Muscle of arm (tissue), 14 donors: ENCODE measurements at places on chromosomes 5 and 9. TPM values are rescaled to one million over a fixed set of nuclear protein-coding genes. Genes with fewer than 3 reads are reported as not detected.

C5orf58 gene
- not detected for polyA plus RNA-seq

CACNA1B gene
- polyA plus RNA-seq: 0.88 TPM

IL33 gene
- polyA plus RNA-seq: 33.3 TPM

NEK6 gene
- 36.4 TPM for polyA plus RNA-seq

FREM1 gene
- polyA plus RNA-seq: 31.9 TPM

SMIM27 gene
- polyA plus RNA-seq: 8.7 TPM

PCDHA4 gene
- polyA plus RNA-seq: 0.20 TPM

SCGB3A1 gene
- polyA plus RNA-seq: not detected
